Mesothelial cell of epicardium (in vitro differentiated cells): ENCODE measurements at places on chromosomes 16 and 17.

DNA sequence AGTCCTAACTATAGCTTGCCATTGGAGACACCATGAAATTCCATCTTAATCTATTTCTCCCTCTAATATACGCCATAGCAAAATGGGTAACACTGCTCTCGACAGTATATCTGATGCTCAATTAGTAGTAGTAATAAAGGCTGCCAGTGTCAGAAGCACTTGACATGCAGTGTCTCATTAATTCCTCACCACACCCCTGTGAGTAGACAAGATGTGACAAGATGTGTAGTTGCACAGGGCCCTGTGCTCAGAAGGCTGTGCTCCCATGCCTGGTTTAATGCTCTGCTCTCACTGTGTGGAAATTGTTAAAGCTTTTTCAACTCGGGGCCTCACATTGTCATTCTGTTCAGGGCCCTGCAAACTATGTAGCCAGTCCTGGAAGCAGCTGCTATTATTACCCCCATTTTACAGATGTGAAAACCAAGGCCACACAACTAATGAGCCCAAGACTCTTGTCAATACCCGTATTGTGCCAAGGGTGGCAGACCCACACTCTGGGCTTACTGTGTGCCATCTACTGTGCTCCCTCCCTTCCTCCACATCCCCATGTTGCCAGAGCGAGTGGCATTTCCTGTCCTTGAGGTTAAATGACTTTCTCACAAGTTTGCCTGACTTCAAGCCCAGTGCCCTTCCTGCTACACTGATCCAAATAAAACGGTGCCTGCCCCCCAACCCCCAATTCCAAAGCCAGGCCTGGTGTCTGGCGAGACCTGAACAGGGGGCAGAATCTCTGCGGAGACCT is 287.3 kb upstream of the CCL2 start:
- no peak for DNase-seq

DNA sequence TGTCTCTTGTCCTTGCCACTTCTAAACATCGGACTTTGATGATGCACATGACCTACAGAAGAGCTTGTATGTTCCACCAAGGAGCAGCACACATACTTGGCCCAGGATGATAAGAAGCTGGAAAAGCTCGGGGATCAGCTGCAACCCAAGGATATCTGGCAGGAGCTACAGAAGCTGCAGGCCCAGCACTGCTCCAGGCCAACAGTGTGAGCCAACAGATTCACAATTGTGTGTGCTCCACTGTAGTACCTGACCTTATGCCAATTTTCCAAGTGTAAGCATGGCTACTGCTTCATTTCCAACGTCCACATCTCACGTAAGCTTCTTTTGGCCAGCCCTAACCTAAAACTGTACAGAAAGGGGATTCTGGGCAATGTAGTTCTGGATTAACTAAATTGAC is 83.4 kb downstream of the COX10 start:
- no peak for DNase-seq

GRCh38 chr17:69743091-69743490 is 328.6 kb downstream of the MAP2K6 start:
- DNase-seq: no peak

GRCh38 chr16:69618721-69619120 is 53.0 kb downstream of the NFAT5 start:
- DNase-seq: no peak

GRCh38 chr16:31464781-31465260 is 5.5 kb downstream of the ARMC5 start:
- no peak for DNase-seq

DNA sequence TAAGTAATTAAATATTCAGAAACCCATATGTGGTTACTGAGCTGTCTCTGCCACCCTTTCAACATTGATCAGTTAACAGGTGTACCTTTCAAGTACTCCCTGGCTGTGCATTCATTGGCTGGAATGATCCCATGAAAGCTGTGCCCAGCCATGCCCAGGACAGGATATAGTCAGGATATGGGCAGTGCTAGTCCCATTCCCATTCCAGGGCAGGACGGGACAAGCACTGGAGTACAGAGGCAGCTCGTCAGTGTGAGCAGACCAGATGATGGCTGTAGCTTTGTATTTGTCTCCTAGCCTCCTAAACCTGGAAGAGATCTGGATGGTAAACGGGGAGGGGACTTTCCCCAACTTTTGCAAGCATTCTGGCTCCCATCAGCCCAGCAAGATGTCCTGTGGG is 22.5 kb downstream of the HEATR3 start:
- no peak for DNase-seq

GRCh38 chr16:57386381-57386951 is 14.2 kb downstream of the CX3CL1 start:
- no peak for DNase-seq

DNA sequence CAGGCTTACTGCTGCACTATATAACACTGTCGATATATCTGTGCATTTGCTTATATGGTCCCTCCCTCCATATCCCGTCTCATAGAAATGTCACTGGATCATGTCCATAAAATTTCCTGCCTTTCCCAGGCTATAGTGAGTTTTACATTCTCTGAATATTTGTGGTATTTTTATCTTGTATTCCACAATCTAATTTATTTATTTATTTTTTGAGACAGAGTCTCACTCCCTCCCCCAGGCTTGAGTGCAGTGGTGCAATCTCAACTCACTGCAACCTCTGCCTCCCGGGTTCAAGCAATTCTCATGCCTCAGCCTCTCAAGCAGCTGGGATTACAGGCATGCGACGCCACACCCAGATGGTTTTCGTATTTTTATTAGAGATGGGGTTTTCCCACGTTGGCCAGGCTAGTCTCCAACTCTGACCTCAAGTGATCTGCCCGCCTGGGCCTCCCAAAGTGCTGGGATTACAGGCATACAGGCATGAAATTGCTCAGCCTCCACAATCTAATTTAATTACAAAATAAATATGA is 12.9 kb downstream of the TRIM37 start:
- DNase-seq: peak; percentile 41

DNA sequence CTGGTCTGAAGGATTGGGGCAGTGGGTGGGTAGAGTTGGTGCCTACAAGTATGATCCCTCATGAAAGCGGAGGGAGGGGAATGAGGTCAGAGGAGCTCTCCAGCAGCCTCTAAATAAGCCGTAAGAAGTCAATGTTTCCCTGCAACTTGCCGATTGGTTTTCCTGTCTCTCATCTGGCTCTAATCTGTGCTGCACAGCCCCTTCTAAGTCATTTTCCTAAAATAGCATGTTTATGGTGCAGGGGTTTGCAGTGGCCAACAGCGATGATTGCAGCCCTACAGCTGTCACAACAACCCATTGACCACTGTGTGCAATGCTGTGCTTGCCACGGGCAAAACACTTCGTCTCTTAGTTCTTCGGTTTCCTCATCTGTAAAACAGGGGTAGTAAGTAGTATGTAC is 189.2 kb downstream of the PRKCB start:
- DNase-seq: no peak

DNA sequence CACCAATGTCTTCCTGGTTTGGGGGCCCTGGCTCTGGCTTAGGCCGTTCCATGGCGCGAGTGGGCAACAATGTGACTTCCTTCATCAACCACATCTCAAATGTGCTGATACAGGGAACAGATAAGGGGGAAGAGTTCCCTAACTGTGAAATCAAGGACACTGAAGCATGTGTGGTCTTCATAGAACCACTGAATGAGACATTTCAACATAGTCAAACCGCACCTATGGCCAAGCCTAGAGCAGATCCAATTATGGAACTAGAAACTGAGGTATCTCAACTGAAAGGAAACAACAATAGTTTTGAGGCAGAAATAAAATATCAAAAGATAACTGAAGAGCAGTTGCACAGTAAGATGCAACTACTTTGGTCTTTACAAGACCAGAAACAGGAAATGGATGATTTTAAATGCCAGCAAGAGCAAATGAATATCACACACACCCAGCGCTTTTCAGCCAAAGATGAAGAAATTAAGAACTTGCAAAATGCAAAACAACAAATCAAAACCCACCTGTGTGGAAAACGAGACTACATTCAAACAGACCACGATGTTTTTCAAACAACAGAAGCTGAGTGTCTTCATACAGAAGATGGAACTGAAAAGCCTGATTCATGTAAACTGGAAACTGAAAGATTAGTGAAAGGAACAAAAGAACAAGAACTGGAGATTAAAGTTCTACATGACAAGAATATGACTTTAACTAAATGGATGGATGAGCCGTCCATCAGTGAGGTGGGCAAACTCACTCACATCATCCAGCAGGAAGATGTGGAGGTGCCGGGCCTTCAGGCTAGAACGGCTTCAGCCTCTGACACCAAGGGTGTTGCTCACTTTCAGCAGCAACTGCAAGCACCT is 18.1 kb upstream of the LCMT1 start:
- DNase-seq: no peak

- no peak for DNase-seq
These were observed 12.9 kb downstream of the MXRA7 start for GRCh38 chr17:76697702-76698465.

- DNase-seq: no peak
These were observed 2.2 kb upstream of the PDP2 start for GRCh38 chr16:66878067-66878466.

- no peak for DNase-seq
These were observed 30.3 kb upstream of the MRC2 start for GRCh38 chr17:62597150-62597549.

DNA sequence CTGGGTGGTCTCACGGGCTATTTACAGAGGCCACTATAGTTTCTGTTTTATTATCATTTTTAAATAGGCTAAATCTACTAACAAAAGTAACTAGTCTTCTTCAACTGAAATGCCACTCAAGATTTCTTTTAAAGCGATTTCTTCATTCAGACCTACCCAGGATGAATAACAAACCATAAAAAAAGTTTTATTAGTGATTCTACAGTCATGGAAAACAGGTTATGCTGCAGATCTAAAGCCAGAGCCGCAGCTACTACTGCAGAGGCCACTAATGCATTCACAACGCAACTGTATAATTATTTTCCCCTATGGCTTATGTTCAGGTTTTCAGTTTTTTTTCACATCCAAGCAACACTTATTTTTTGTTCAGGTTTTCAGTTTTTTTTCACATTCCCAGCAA is 136.2 kb upstream of the AXIN2 start:
- no peak for DNase-seq

DNA sequence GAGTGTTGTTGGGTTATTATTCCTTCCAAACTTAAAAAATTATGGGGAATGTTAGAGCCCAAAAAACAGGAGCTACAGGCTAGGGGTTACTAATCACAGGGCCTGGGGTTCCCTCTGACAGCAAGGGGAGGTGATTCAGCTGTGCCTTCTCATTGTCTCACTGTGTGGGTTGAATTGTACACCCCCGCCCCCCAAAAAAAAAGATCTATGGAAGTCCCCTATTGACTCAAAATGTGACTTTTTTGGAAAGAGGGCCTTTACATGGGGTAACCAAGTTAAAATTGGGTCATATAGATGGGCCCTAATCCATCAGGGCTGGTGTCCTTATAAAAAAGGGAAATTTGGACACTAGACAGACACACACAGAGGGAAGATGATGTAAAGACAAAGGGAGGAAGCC is 190.2 kb downstream of the SOX9 start:
- DNase-seq: no peak

GRCh38 chr17:17314501-17315071 is 11.4 kb downstream of the NT5M start:
- no peak for DNase-seq

DNA sequence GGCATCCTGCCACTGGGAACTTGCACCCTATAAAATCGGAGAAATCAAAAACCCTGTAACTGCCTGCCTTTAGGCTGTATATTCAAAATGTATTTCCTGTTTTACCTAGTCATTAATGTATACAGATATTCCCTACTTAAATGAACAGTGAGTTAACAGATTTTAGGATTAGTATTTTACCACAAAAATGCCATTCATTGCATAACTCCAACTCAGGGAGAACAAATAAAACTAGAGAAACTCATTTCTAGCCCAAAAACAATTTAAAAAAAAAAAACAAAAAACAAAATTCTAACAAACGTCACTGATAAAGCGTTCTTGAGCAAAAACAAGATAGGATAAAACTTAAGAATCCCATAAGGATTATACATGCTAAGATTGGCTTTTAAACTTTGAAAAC is 3.7 kb upstream of the DHX33 start:
- DNase-seq: no peak

DNA sequence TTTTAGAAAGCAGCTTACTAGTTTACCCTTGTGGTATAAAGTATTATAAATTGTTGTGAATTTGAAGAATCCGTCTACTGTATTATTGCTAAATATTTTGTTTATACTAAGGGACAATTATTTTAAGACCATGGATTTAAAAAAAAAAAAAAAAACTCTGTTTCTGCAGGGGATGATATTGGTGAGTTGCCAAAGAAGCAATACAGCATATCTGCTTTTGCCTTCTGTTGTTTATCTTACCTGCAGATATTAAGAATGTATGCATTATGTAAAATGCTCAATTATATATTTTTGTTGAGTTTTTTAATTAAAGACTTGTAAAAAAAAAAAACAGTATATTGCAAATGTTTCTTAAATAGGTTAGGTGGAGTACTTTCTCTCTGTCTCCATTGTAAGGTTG is 19.4 kb downstream of the WSB1 start:
- DNase-seq: no peak

- peak; percentile 73 for DNase-seq
These were observed 5.4 kb downstream of the NAT9 start for GRCh38 chr17:74770498-74771318.
